ENCODE measurements at places on chromosomes 1 and 21. TPM values are rescaled to one million over a fixed set of nuclear protein-coding genes. Genes with fewer than 3 reads are reported as not detected.

- no peaks in the 10 kb centered on the region for H3K36me3 ChIP-seq
- H3K4me1 ChIP-seq = no peaks in the 10 kb centered on the region
- no peak overlapping the region for H3K27ac ChIP-seq
- H3K4me3 ChIP-seq = no peak overlapping the region
- no peaks in the 10 kb centered on the region for H3K27me3 ChIP-seq
- no peak for DNase-seq
Measured at GRCh38 chr1:188355082-188355481, 1526.3 kb downstream of the PLA2G4A start.

- DNase-seq = no peak
- H3K36me3 ChIP-seq = no peaks in the 10 kb centered on the region
- H3K27ac ChIP-seq = no peak overlapping the region
- H3K27me3 ChIP-seq = peaks cover 15% of the 10 kb centered on the region
- H3K4me3 ChIP-seq = no peak overlapping the region
Measured at GRCh38 chr21:45357436-45358260, 47.3 kb upstream of the COL18A1 start.

GRCh38 chr1:51214615-51215131 lies 21.4 kb upstream of the RNF11 start:
- peaks cover 21% of the 10 kb centered on the region for H3K4me1 ChIP-seq
- no peak overlapping the region for H3K4me3 ChIP-seq
- H3K36me3 ChIP-seq = no peaks in the 10 kb centered on the region
- H3K27ac ChIP-seq = peak overlapping the region; percentile 23
- no peaks in the 10 kb centered on the region for H3K27me3 ChIP-seq

DNA sequence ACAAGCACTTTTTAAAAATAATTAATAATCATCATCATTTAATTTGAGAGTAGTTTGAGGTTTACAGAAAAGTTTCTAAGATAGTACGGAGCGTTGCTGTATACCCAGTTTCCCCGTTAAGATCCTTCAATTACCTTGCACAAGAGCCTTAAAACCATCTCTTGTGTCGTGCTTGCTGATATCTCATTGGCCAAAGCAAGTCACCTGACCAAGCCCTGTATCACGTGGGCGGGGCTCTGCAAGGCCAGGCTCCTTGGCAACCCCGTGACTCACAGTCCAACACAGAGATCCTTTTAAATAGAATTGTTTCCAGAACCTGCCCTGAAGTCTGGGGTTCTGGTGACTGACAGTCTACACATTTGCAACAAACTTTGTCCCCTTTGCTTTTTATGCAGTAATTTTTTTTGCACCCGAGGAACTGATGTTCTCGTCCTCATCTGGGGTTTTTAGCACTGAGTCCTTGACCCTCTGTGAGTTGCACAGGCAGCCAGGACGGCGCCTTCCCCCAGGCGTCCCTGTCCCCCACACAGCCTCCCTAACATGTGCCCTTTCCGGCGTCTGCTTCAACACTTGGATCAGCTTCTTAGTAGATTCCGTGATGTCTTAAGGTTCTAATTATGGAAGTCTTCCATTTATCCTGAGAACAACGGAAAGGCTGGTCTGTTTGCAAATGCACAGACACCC lies 183.3 kb upstream of the TMEM51 start:
- peak; percentile 58 for DNase-seq
- peaks cover 12% of the 10 kb centered on the region for H3K4me1 ChIP-seq
- H3K27ac ChIP-seq = no peak overlapping the region
- no peak overlapping the region for H3K4me3 ChIP-seq
- H3K36me3 ChIP-seq = no peaks in the 10 kb centered on the region
- peaks cover 3% of the 10 kb centered on the region for H3K27me3 ChIP-seq

DNA sequence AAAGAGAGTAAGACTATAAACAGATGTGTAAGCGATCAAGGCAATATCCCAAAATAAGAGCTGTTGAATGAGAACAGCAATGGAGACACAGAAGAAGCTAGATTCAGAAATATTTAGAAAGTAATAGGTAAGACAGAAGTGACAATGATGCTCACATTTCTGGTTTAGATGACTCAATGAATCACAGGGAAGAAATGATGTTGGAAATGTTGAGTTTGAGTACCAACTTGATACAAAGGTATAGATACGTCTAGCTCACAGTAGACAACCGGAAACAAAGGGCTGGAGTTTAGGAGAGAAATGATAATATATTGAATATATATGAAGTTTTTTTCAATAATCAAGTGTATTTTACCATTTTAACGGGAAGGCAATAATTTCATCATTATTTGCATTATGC lies 6.5 kb downstream of the GATAD2B start:
- H3K27ac ChIP-seq = peak overlapping the region; percentile 28
- H3K4me3 ChIP-seq = no peak overlapping the region
- peaks cover 58% of the 10 kb centered on the region for H3K4me1 ChIP-seq
- peaks cover 5% of the 10 kb centered on the region for H3K36me3 ChIP-seq
- H3K27me3 ChIP-seq = no peaks in the 10 kb centered on the region
- no peak for DNase-seq

DNA sequence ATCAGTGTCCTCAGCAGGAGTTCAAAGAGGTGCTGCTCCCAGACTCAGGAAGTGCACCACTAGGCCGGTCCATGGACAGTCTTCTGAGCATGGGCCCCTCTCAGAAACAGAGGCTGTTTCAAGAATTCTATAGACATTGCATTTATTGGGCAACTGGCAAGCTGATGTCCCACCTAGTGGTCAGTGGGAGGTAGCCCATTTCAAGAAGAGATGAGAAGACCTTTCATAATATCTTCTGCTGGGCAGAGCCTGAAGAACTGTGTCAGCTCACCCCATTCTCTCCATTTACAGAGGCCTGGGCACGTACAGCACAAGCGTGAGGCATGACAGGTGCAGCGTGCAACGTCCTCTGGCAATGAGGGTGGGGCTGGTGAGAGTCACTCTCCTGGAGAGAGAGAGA lies 216.0 kb downstream of the DYRK1A start:
- DNase-seq = peak; percentile 22
- H3K4me3 ChIP-seq = no peak overlapping the region
- H3K27me3 ChIP-seq = peaks cover 7% of the 10 kb centered on the region
- H3K36me3 ChIP-seq = peaks cover 6% of the 10 kb centered on the region
- H3K4me1 ChIP-seq = no peaks in the 10 kb centered on the region

DNA sequence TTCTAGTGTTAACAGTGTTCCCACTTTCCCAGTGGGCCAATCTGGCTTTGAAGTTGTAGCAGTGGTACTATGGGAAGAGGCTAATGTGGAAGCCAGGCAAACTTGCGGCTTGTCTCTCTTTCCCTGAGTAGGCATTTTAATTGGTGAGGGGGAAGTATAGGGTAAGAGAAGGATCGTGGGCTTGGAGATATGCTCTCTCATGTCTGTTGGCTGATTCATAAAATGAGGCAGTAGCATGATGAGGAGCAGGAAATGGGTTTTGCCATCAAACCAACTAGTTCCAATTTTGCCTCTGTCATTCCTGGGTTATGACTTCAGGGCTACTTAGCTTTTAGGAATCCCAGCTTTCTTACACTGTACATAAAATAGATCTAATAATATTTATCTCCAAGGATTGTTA lies 12.1 kb downstream of the C8A start:
- no peaks in the 10 kb centered on the region for H3K36me3 ChIP-seq
- H3K4me3 ChIP-seq = no peak overlapping the region
- DNase-seq = no peak
- no peaks in the 10 kb centered on the region for H3K4me1 ChIP-seq

DNA sequence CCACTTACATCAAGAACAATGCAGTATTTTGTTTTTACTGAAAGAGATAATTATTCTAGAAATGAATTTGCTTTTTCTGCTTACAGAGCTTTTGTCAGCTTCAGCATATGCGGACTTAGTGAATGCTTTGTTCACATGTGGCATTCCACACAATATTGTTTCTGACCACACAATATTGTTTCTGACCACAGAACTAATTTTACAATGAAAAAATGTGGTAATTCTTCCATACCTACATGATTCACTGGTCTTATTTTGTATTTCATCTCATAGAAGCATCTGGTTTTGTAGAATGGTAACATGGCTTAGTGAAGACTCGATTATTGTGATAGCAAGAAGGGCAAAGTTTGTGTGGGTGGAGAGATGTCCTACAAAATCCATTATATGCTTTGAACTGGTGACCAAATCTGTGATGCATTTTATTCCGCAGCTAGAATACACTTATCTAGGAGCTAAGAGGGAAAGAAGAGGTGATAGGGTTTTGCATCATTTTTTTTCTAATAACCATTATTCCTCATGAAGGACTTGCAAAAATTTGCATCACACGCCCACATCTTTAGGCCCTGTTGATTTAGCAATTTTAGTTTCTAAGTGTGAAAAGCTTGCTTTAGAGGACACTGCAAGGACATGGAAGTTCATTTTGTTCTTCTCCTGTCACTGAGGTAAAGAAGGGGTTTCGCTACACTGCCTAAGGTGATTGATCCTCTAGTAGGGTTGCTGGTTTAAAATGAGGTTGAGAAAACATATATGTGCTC lies 75.3 kb downstream of the HLX start:
- no peaks in the 10 kb centered on the region for H3K4me1 ChIP-seq
- H3K27ac ChIP-seq = no peak overlapping the region
- no peak for DNase-seq
- H3K27me3 ChIP-seq = peaks cover 1% of the 10 kb centered on the region

DNA sequence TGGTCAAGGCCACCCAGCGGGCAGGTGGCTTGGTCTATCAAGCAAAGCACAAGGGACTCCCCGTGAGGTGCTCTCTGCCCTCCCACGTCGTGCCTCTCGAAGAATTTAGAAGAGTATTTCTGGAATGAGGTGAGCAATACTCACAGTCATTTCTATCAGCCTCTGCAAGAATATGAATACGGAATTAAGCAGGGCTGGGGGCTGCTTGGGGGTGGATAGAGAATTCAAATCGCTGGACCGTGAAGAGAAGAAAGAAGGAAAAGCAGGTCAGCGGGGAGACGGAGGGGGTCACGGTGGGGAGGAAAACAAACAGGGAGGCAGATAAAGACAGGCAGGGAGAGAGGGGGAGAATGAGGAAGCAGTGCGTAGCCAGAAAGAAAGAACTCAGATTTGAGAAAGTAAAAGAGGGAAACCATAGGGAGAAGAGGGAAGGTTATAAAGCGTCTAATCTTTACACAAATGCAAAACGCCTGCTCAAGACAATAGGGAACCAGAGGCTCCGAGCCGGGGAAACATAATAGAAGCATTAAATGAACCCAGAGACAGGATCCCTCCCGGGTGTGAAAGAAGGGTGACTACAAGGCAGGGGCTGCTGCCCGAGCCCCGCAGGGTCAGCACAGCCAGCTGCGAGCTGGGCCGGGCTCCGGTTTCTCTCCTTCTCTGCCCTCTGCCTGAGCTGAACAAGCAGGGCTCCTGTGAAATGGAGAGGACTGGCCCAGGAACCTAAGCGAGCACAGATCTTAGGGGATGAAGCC lies 2.1 kb upstream of the EDN2 start:
- peaks cover 29% of the 10 kb centered on the region for H3K27me3 ChIP-seq
- no peak overlapping the region for H3K4me3 ChIP-seq
- H3K27ac ChIP-seq = no peak overlapping the region
- no peaks in the 10 kb centered on the region for H3K36me3 ChIP-seq

DNA sequence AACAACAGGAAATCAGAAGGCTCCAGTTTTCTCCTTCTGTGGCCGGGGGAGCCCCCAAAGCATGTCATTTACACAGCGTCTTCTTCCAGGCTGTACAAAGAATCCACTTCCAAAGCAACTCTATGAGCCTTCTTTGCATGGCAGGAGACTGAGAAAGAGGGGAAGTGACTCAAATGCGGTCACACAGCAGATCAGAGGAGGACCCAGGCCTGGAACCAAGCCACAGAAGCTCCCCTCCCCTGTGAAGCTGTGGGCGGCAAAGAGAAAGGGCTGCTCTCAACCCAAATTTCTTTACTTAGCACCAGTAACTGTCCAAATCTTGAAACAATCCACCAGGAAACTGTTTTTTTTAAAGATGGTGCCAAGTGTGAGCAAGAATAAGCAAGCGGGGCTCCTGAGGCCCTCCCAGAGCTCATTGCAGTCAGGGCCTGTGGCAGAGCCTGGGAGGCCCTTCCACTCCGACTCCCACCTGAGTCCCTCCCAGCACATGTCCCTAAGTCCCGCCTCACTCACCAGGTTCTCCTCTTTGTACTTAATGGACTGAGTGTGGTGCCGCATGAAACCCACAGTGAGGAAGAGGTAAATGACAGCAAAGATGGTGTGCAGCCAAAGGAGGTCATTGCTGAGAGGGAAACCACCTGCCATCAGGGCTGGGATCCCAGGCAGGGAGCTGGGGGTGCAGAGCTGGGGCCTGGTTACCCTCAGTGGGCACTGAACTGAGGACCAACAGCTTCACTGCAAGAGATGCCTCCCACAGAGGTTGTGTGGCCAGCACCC lies 15.9 kb downstream of the TMEM63A start:
- H3K4me3 ChIP-seq = peak overlapping the region; percentile 1
- peaks cover 39% of the 10 kb centered on the region for H3K4me1 ChIP-seq
- H3K36me3 ChIP-seq = peaks cover 45% of the 10 kb centered on the region
- no peaks in the 10 kb centered on the region for H3K27me3 ChIP-seq
- peak; percentile 88 for DNase-seq

- peaks cover 19% of the 10 kb centered on the region for H3K27me3 ChIP-seq
- H3K27ac ChIP-seq = no peak overlapping the region
- peak; percentile 82 for DNase-seq
- peaks cover 6% of the 10 kb centered on the region for H3K4me1 ChIP-seq
- no peak overlapping the region for H3K4me3 ChIP-seq
- no peaks in the 10 kb centered on the region for H3K36me3 ChIP-seq
Measured at GRCh38 chr1:6438047-6438525, 13.5 kb downstream of the ESPN start.

- DNase-seq = no peak
- H3K27me3 ChIP-seq = no peaks in the 10 kb centered on the region
- peaks cover 1% of the 10 kb centered on the region for H3K4me1 ChIP-seq
- no peak overlapping the region for H3K4me3 ChIP-seq
- H3K36me3 ChIP-seq = peaks cover 4% of the 10 kb centered on the region
Measured at GRCh38 chr1:197620714-197621163, 154.5 kb downstream of the DENND1B start.

- DNase-seq = no peak
- H3K4me3 ChIP-seq = no peak overlapping the region
- H3K27me3 ChIP-seq = peaks cover 3% of the 10 kb centered on the region
- H3K27ac ChIP-seq = no peak overlapping the region
- H3K4me1 ChIP-seq = no peaks in the 10 kb centered on the region
Measured at GRCh38 chr1:205052690-205053089, 9.7 kb downstream of the CNTN2 start.

DNA sequence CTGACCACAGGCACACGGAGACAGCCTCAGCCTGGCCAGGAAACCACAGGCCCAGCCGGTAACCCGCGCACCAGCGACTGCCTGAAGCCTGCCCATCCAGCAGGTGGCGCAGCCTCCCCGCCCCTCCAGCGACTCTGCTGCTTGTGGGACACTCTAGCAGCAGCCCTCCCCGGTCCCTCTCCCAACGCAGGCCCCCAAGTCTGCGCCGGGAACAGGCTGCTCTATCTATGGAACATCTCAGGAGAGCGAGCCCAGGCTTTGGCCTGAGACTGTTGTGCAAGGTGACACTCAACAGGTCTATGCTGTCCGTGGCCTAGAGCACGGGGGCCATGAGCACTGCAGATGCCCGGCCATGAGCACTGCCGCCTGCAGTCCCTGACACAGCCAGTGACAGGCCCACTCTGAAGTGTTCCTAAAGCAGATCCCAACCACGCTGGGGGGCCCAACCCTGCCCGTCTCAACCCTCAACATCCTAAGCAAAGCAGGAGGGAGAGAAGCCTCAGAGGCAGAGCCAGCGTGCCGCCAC lies 28.4 kb downstream of the WDR4 start:
- H3K4me1 ChIP-seq = peaks cover 5% of the 10 kb centered on the region
- H3K4me3 ChIP-seq = no peak overlapping the region
- DNase-seq = peak; percentile 53
- H3K27ac ChIP-seq = peak overlapping the region; percentile 42
- H3K36me3 ChIP-seq = peaks cover 54% of the 10 kb centered on the region

Gene MOV10
- total RNA-seq = 57.7 TPM

Gene SPRR2B
- not detected for total RNA-seq

Gene SLAMF7
- total RNA-seq = 15.9 TPM

Gene EPHA8
- not detected for total RNA-seq

Gene OLFM3
- total RNA-seq = not detected
